Liver (tissue), 10 donors: ENCODE measurements at places on chromosomes 4 and X. TPM values are rescaled to one million over a fixed set of nuclear protein-coding genes. Genes with fewer than 3 reads are reported as not detected.

GRCh38 chr4:94660614-94661013 is 97.1 kb upstream of the BMPR1B start:
- H3K4me3 ChIP-seq = no peak overlapping the region
- no peaks in the 10 kb centered on the region for H3K27me3 ChIP-seq
- H3K36me3 ChIP-seq = peaks cover 28% of the 10 kb centered on the region
- H3K27ac ChIP-seq = no peak overlapping the region

The MAGEC3 gene
- not detected for polyA plus RNA-seq

The FBXO8 gene
- 38.9 TPM for polyA plus RNA-seq

GRCh38 chr4:145734031-145734430 is 54.1 kb downstream of the C4orf51 start:
- DNase-seq = no peak
- no peak overlapping the region for H3K27ac ChIP-seq
- peaks cover 9% of the 10 kb centered on the region for H3K4me1 ChIP-seq
- H3K4me3 ChIP-seq = no peak overlapping the region

DNA sequence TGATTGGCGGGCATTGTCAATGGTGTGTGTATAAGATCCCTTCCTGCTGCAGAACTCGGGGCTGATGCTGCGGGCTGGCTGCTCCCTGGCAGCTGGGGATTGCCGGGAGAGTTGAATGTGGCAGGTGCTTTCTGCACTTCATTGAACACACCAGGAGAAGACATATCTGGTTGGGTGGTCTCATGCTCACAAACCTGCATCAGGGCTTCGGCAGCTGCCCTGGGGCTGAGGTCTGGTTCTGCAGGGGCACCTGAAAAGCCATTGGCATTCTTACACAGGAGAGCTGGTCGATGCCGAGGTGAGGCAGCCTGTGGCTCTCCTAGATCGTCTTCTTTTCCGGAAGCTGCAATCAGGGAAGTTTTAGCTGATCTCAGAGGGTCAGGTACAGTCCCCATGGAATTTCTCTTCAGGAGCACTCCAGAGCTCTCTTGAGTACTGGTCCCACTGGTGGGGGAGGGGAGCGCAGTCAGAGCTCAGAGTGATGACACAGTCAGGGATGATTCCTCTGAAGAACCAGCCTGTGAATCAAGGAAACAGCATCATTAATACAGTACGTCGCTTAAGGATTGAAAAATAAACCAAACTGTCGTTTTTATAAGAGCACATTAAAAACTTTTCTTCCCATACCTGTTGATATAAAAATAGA is 57.8 kb downstream of the GPRIN3 start:
- DNase-seq = no peak
- H3K4me1 ChIP-seq = no peaks in the 10 kb centered on the region
- H3K4me3 ChIP-seq = no peak overlapping the region
- no peaks in the 10 kb centered on the region for H3K36me3 ChIP-seq
- no peak overlapping the region for H3K27ac ChIP-seq
- H3K27me3 ChIP-seq = no peaks in the 10 kb centered on the region

- H3K4me3 ChIP-seq = no peak overlapping the region
- H3K27me3 ChIP-seq = no peaks in the 10 kb centered on the region
- no peaks in the 10 kb centered on the region for H3K4me1 ChIP-seq
Measured at GRCh38 chrX:68685685-68686084, 38.2 kb downstream of the STARD8 start.

GRCh38 chrX:55056820-55057674 is 17.8 kb upstream of the PAGE2B start:
- no peak overlapping the region for H3K4me3 ChIP-seq
- H3K36me3 ChIP-seq = no peaks in the 10 kb centered on the region
- DNase-seq = no peak
- H3K27ac ChIP-seq = no peak overlapping the region
- H3K4me1 ChIP-seq = no peaks in the 10 kb centered on the region
